Stimulated activated CD4-positive, alpha-beta T cell treated with anti-CD3 and anti-CD28 coated beads, Interleukin-15, amount 100 ng/mL, for 48 hours (primary cell): ENCODE measurements at places on chromosomes 11 and 22.

GRCh38 chr11:107623183-107623582 lies 32.2 kb downstream of the ELMOD1 start:
- DNase-seq: no peak

DNA sequence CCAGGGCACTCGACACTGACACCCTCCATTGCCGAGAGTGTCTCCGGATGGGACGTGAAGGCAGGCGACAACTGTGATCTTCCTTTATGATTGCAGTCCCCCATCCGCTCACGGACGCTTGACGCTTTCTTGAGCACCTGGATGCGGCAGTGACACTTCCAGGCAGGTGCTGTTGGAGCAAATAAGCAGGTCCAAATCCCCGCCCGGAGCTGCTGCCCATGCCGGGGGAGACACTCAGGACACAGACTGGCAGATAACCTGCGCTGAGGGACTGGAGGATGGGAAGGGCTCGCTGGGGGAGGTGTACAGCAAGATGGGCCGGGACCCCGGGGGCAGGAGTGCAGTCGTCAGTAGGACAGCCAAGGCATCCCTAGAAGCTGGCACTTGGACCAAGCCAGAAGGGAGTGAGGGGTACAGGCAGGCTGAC lies 1403.5 kb downstream of the BRD1 start:
- DNase-seq: no peak

DNA sequence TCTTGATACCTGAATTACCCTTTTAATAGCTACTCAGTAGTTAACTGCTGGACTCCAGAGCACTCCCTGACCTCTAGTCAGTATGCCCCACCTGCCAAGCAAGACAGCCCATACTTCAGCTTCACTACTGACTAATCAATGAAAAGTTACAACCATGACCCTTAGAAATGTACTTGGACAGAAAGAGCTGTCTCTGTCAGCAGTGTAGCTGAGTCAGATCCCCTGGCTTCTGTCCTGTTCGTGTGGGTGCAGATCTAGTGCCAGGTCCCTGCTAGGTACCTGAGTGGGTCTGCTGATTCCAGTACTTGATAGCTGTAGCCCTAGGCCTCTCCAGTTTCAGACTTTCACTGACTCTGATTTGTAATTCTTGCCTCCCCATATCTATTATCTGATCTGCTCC lies 265.8 kb upstream of the POU2AF2 start:
- DNase-seq: no peak

DNA sequence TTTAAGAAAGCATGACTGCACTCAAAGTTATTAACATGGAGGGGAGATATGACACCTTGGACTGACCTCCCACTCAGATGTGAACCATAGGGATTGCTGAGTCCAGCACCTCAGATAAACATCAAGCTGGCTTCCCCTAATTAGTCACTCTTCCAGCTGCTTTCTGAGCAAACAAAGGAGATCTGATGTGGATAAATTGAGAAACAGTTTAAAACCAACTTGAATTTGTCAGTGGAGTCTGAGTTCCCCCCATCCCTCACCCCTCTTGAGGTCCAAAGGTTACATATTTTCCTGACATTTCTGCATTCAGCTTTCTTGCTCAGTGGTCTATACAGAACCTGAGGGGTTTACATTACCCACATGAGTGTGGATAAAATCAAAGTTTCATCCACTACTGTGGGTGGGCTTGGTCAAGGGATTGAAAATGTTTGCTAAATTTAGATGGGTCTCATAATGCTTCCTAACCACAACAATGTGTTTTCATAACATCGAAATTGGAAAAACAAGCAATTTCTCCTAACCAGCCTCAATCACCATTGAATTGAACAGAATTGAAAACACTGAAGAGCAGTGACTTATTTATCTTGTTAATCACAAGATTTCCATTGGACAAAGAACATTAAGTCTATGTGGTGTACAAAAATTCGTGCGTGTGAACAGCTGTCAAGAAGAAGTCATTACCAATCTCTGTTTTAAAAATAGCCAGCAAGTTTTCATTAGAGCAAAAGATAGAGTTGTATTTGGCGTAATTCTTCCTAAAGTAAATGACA lies 292.3 kb downstream of the METTL15 start:
- DNase-seq: no peak

GRCh38 chr22:38345782-38346181 lies 28.5 kb upstream of the CSNK1E start:
- no peak for DNase-seq

- DNase-seq: no peak
These were observed 9.9 kb downstream of the SYNGR1 start for GRCh38 chr22:39359659-39360195.

DNA sequence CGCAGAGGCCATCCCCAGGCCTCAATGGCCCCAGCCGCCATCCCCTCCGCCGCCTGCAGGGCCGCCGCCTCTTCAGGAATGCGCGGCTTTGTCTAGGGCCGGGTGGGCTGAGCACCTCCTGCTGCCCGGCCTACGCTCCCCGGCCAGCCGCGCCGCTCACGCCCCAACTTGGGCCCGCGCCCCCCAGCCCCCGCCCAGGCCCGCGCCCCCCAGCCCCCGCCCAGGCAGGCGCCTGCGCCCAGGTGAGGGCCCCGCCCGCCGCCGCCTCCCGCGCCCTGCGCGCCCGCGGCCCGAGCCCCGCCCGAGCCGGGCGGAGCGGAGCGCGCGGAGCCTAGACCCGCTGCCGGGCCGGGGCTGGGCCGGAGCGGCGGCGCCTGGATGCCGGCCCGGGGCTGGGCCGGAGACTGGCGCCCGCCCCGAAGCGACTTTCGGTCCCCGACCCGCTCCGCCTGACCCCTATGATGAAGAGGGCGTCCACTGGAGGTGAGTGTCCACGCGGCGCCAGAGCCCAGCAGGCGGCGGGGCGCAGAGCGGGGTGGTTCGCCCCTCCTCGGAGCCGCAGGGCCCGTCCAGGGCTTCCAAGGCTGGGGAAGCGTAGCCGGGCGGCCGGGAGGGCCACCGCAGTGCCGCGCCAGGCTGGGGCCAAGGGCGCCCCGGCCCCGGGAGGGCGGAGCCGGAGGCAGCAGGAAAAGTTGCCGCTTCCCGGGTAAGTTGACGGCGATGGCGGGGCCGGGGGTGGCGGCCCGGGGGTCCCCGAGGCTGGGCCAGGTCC lies 34.3 kb upstream of the PRODH start:
- no peak for DNase-seq

DNA sequence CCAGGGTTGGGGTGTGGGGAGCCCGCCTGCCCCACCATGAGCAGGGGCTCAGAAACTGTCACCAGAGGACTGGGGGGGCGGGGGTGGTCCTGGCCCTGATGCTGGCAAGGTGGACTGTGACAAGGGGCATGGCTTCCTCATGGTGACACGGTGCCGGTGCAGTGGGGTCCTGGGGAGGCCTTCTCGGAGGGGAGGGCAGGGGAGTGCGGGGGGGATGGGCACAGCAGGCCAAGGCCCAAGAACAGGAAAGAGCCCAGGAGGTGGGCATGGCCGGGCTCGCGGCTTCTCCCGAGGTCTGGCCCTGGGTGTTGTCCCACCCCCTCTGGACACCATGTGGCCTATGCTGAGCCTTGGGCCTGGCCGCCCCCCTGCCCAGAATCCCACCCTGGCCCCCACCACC lies 47.2 kb downstream of the MOB2 start:
- no peak for DNase-seq

GRCh38 chr11:70418130-70418529 lies 19.8 kb downstream of the CTTN start:
- DNase-seq: no peak

DNA sequence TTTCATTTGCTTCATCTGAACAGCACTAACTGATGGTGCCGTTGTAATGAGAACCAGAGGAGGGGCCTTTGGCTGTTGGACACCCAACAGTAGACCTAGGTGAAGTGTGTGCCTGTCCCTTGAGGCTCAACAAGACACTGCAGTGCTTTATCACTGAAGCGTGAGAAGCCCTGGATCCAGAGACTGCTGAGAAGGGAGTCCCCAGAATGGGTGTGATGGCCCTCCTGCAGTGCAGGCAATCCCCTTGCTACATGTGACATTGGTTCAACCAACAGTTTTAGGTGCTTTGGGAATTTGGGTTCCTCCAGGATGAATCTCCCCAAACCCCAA lies 125.6 kb downstream of the BRD1 start:
- no peak for DNase-seq

GRCh38 chr11:125373426-125374391 lies 122.4 kb downstream of the FEZ1 start:
- DNase-seq: no peak

DNA sequence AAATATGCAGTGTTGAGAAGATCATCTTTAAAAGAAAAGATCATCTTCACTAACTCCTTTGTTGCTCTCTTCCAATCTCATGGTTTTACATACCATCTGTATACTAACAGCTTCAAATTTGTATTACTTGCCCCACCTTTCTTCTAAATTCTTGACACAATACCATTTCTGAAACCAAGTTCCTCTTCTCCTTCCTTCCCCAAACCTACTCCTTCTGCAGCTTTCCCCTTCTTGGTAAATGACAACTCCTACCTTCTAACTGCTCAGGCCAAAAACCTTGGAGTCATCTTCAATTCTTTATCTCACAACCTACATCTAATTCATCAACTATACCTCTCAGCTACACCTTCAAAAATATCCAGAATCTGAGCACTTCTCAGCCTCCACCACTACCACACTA lies 9.3 kb downstream of the PRCP start:
- DNase-seq: no peak

- DNase-seq: no peak
These were observed 13.6 kb upstream of the RANBP1 start for GRCh38 chr22:20102203-20102780.

DNA sequence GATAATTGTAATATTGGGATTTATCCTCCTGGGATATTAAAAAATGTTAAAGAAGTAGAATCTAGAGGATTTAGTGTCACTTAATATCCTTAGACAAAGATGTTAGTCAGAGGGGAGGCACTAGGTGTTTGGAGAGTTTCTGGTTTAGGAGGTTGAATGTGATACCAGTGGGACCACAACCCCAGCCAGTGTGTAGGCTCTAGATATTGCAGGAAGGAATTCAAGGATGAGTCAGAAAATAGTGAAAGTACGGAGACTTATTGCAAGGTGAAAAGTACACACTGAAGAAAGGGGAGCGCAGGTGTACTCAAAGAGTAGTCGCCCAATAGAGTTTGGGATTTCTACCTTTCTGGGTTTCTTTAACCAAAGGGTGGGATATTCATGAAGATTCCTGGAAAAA lies 5.7 kb upstream of the TMEM41B start:
- no peak for DNase-seq

GRCh38 chr11:28259177-28259843 lies 151.1 kb downstream of the METTL15 start:
- DNase-seq: no peak

DNA sequence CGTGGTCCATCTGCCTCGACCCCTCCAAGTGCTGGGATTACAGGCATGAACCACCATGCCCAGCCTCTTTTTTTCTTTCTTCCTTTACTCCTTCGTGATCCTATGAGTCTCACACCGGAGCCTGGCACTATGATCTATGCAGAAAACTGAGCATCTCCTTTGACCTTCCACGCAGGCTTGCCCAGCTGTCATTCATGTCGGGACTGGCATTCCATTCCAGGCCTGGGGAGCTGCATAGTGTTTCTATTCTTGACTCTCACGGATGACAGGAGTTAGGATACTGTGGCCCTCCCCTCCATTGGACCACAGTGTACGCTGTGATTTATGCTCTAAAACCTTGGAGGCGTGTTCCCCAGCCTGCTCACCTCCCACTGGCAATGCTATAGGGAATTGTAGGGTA lies 611.8 kb downstream of the BRD1 start:
- DNase-seq: no peak

DNA sequence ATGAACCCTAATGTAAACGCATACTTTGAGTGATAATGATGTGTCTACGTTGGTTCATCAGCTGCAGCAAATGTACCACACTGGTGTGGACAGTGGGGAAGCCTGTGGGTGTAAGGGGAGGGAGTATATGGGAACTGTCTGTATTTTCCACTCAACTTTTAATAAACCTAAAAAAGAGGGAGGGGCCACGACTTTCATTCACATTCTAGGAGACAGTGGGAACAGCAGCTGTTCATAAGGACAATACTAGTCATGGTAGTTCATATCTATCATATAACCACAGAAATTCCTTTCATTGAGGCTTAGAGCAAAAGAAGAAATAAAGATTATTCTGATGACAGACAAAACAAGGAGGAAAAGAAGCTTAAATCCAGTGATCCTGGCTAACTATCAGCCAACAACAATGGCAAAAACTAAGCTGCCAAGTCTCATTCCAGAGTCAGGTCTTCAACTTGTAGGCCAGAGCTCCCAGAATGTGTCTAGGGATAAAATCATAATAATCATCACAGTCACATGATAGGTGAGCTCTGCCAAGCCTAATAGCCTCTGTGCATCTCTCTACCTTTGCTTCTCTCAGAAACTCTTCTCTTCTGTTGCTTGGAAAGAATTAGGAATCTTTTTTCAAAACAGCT lies 59.4 kb upstream of the CHRM4 start:
- DNase-seq: no peak

DNA sequence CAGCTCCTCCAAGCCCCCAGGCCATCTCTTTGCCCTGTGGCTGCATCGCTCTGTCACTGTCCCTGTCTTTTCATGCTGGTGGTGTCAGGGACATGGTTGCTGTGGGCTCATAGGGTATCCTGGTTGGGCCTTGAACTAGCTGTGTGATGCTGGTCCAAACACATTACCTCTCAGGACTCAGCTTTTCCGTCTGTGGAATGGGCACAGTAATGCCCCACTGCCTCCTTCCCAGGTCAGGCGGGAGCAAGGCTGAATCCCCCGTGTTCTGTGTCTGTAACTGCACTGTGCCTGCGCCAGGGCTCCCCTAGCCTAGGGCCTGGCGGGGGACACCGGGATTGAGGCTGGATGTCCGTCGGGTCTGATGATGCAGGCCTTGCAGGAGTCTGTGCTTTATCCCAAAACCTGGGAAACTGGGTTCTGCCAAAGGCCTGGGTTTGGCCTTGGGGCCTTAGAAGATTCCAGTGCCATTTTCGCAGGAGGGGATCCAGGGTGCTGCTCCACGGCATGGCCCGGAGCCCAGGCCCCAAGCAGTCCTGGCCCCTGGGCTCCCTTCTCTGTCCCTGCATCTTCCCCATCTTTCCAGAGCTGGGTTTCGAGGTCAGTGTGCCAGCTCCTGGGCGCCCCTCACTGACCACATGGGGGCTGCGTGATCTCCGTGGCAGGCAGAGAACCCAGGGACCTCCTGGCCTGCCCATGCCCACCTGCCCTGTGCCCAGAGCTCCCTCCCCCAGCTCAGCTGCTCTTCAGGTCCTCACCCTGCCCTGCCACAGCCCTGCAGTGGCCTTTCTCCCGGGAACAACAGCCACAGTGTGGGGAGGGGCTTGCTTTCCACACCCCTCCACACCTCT lies 32.7 kb upstream of the CELSR1 start:
- no peak for DNase-seq

DNA sequence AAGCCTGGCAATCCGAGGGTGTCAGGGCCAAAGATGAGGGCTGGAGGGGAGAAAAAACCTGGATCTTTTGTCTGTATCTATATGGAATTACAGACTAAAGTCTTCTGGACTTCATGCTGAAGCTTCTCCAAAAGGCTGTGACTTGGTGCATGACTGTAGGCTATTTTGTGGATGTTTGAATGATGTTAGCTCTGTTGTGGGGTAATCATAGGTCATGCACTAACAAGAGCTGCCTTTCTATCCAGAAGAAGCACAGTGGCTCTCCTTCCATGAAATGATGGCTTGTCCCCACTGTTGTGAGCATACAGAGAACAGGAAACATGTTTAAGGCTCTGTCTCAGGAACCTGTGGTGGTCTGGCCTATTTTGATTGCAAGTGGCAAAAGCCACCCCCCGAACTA lies 263.3 kb upstream of the PLET1 start:
- DNase-seq: no peak

GRCh38 chr11:121207485-121208115 lies 85.0 kb upstream of the SC5D start:
- DNase-seq: no peak
